ENCODE measurements at places on chromosomes 5 and 9.

DNA sequence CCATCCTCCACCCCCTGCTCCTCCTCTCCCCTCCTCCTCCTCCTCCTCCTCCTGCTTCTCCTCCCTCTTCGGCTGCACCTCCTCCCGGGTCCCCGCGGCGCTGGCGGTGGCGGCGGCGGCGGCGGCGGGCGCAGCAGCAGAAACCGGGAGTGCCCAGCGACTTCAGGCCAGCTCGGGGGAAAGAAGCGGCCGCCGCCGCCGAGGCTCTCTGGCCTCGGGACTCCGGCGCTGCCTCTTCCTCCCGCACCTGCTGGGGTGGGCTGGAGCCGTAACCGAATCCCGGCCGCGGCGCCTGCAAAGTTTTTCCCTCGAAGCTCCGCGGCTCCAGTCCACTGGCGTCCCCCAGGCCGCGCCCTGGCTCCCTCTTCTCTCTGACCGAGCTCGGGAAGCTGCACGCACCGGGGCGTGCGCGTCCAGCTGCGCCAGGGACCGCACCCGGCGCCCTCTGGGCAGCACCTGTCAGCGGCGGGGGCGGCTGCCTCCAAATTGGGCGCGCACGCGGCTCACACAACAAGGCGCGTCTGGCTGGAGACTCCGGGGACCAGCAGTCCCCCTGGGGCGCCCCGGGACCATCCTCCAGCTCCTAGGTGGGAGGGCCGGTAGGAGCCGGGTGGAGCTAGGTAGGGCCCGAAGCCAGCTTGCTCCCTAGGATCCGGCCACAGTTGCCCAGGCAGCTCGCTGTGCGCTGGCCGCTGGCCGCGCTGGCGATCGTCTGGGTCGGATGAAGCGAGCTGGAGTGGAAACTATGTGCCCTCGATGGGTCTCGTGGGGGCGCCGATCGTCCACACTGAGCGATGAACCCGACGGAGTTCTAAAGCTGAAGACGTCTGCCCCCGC lies at the start of gene MCTP1:
MCTP1 (minus strand) TSS at position 523 of the 837 bp plus-strand sequence.
- no peak for DNase-seq

GRCh38 chr5:150139334-150139733 lies 16.3 kb downstream of the PDGFRB start:
- DNase-seq = peak; percentile 52

- no peak for DNase-seq
These were observed 170.5 kb downstream of the RGS3 start for GRCh38 chr9:113633782-113634595.

DNA sequence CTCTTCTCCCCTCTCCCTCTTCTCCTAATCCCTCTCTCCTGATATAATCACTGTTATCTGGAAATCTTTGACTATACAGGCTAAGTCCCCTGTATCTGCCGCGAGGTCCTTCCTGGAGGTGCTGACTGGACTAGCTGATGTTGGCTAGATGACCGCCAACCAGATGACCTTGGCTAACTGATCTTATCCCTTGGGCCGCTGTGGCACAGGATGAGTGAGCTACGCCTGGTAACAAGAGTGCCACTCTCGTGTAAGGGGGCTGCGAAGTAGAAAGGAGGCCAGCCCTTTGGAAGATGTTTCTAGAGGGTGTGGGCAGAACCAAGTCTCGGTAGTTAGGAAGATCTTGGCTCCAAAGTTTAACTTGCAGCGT lies 345 bp upstream of the PRRC1 start:
- DNase-seq = no peak

- no peak for DNase-seq
These were observed 43.9 kb downstream of the HRH2 start for GRCh38 chr5:175701797-175702196.

DNA sequence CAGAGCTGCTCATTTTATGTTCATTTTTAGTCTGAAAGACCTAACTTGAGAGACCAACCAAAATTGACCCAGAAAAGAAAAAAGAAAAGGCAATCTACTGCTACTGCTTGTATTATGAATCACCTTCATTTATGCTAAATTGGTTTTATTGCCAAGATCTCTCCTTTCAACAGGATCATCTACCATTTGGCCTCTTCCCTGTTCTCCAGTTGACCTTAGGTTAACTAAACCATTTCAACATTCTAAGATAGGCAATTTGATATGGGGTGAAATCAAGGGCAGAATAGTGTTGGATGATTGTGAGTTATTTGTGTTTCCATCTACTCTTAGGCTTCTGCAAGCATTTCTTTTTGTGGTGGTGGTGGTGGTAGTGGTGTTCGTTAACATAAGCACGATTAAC lies 48.3 kb upstream of the POU4F3 start:
- no peak for DNase-seq

DNA sequence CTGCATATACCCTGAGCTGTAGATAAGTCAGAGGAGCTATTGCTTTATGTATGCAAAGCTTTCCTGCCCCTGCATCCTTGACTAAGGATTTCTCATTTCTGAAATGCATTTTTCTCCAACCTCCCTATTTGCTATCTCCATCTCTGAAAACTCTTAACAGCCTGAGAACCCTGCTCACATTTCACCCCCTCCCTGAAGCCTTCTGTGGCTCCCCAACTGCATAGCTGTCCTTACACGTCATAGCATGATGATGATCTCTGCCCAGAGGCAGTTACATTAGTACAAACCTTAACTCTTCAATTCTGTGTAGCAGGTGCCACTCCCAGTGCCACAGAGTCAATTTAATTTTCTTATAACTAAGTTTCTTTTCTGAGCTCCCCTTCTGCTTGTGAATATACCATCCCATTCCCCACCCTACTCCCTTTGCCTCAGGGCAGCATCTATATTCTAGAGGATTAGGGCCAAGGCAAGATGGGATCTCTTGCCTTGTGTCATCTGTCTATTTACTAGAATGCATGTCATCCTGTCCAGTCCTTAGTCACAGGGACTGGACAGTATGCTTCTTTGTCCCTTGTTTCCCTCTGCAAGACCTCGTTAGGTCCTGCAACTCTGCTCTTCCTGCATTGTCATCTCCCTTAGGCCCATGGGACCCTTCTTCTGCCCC lies 149.7 kb upstream of the SPRY4 start:
- DNase-seq = peak; percentile 64

GRCh38 chr5:108129129-108129528 lies 252.8 kb downstream of the FBXL17 start:
- no peak for DNase-seq

GRCh38 chr5:124206540-124206939 lies 539.9 kb downstream of the ZNF608 start:
- DNase-seq = no peak

Measured in AG08395 (cell line).